ENCODE measurements at places on chromosomes 1 and 21.

DNA sequence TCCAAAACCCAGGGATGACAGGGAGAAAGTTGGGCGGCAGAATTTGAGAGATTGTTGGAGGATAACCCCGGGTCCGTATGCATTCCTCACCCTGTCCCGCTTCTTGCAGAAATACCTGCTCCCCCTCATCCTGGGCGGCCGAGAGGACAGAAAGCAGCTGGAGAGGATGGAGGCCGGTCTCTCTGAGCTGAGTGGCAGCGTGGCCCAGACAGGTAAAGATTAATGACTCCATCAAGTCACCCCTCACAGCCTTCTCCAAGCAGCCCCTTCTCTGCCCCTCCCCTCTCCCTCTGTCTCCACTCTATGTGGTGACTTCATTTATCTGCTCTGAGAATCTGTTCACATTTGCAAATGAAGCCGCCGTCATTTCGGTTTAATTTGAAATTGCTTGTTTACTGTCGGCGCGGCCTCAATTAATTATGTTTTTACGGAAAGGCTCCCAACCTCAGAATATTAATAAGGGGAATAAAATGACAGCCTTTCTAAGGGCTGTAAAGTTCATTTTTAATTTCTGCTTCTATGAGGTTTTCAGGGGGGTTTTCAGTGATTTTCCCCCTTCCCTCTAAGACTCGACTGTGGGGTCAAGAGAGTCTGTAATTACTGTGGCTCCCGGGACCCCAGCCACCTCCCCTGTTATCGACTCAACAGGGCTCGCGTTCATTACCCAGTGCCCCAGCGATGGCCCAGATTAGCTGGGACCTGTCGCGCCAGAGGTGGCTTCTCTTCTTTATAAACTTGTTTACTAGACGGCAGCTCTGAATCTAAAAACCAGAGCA is 148.3 kb downstream of the PEX14 start:
- DNase-seq, result no peak

- DNase-seq, result no peak
Measured at GRCh38 chr1:207799989-207800648, 48.3 kb downstream of the CD46 start.

- no peak for DNase-seq
Measured at GRCh38 chr21:37408464-37409193, 42.1 kb downstream of the DYRK1A start.

- no peak for DNase-seq
Measured at GRCh38 chr1:110148961-110149360, 1.3 kb upstream of the SLC6A17 start.

GRCh38 chr1:202255343-202255742 is 61.7 kb downstream of the LGR6 start:
- no peak for DNase-seq

GRCh38 chr1:222004784-222005183 is 262.9 kb upstream of the DUSP10 start:
- DNase-seq, result no peak

GRCh38 chr1:204751480-204751879 is 65.9 kb upstream of the LRRN2 start:
- no peak for DNase-seq

DNA sequence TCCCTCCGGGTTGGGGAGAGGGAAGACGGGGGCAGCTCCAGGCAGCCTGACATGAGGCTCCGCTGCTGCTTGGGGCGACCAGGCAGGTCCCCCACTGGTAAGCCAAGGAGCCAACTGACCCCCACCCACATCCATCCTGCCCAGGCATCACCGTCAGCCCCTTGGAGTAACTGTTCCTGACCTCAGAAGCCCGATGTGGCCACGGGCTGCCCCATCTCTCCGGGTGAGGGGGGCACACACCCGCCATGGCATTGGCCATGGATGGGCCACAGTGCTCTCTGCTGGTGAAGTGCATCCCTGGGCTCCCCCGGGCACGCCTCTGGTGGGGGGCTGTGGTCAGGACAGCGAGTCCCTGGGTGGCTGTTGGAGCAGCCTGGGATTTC is 100.0 kb downstream of the CRYAA start:
- DNase-seq, result no peak

DNA sequence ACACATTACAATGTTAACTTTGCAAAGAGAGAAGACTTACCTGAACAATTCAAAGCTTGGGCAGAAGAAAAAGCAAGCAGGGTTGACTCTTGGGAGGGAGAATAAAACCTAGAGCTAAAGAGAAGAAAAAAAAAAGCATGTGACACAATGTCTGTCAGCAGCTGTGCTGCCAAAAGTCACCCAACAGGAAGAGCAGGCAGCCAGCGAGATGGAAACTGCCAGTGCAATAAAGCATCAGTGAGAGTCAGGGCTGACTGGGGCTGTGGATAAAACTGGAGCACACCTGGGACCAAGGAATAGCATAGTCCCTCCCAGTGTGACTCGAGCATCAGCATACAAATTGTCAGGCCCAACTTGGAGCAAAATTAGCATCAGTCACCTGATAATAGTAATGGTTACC is 65.0 kb upstream of the SLC22A15 start:
- DNase-seq, result no peak

DNA sequence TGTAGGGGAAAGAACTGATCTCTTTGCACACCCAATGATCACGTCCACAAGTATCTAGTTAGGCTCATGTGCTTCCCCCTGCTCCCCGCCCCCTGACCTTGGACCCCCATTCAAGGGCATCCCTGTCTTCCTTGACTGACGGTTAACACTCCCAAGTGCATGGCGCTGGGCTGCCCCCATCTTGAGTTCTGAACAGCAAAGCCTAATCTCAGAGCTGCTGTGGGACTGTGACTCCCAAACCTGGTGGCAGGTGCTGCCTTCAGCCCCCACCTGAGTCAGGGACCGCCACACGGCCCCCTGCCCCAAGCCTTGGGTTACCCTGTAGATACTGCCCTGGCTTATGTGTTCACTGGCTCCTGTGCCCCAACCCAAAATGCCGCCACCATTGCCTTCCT is 925 bp downstream of the TNNI1 start:
- no peak for DNase-seq

DNA sequence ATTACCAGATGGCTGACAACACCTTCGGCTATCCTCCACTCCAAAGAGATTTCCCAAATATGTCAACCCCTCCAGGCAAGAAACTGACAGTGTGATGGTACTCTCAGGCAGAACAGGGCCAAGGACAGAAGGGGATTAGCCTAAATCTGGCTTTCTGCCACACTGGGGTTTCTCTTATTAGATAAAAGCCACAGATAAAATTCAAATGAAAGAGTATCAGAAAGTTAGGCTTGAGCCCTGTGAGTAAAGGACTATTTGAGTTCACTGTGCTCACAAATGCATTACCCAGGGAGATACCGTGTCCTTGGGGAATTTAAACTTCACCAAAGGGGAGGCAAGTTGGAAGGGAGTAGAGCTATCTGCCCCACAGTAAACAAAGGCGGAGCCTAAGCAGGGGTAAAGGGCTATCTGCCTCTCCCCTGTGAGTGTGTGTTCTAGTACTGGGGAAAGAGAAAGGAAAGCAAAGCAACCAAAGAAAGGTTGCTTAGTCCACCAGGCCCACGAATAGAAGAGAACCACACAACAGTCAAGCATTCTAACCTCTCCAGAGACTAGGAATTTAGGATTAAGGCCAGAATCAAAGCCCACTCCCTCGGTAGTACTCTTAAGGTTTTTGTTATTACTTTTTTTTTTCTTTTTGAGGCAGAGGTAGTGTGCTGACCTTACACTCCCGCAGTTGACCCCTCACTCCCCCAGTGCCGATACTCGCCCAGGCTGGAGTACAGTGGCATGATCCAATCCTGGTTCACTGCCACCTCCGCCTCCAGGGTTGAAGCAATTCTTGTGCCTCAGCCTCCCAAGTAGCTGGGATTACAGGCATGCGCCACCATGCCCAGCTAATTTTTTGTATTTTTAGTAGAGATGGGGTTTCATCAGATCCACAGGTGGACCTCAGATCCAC is 12.7 kb downstream of the TPM3 start:
- DNase-seq, result no peak
